ENCODE measurements at places on chromosomes 2 and 18. TPM values are rescaled to one million over a fixed set of nuclear protein-coding genes. Genes with fewer than 3 reads are reported as not detected.

The SEPTIN10 gene
- 101 TPM for total RNA-seq

The EFEMP1 gene
- 1,564 TPM for total RNA-seq

The MARCHF4 gene
- total RNA-seq: 1.5 TPM

The CRYBA2 gene
- not detected for total RNA-seq

The ERICH2 gene
- total RNA-seq: not detected

The PSME4 gene
- total RNA-seq: 58.0 TPM

The KCNIP3 gene
- 0.29 TPM for total RNA-seq

The TXNDC2 gene
- 0.36 TPM for total RNA-seq

The GPC1 gene
- 44.8 TPM for total RNA-seq

The UGT1A10 gene
- total RNA-seq: not detected

The SP140 gene
- total RNA-seq: 0.36 TPM

DNA sequence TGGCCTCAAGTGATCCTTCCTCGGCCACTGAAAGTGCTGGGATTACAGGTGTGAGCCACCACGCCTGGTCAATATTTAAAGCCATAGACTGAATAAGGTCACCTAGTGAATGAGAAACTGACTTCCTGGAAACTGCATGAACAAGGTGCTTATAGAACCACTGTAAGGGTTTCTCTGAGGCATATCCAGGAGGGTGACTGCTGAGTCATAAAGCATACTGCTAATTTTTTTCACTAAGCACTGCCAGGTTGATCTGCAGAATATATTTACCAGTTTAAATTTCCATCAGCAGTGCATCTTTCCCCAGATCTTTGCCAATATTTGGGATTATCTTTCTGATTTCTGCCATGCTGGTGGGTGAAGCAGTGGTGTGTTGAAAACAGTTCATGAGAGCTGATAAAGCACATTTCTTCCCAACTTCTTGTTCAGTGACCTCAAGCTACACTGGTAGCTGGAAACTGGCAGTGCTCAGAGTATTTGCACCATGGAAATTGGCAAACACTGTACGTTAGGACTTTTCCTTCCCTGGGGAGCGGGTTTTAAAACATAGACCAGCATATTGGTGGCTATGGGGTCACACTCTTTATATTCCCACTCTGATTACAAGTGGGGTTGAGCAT lies 4.2 kb upstream of the CLIP4 start:
- no peak for DNase-seq

GRCh38 chr2:120947982-120948661 lies 212.5 kb downstream of the GLI2 start:
- peak; percentile 69 for DNase-seq

GRCh38 chr2:130338793-130339345 lies 3.8 kb upstream of the IMP4 start:
- DNase-seq: no peak

DNA sequence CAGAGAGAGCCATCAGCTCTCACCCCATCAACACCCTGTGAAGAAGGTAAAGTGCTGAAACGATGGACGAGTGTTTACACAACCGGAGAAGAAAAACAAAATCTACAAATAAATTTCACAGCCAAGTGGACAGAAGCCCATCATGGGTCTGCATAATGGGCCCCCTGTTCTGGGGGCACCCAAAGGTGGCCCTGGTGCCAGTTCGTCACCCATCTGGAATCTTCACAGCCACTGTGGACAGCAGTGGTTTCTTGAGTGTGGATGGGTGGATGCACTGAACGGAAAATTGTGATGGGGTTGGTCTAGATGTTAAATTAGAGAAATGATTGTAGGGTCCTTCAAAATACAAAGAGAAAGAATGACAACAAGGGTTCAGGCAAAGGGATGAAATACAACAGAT lies 38.8 kb downstream of the ANKMY1 start:
- DNase-seq: no peak

GRCh38 chr2:152696476-152696875 lies 20.8 kb downstream of the PRPF40A start:
- no peak for DNase-seq

- peak; percentile 47 for DNase-seq
Observed at GRCh38 chr2:54076586-54076985, 38.8 kb upstream of the ACYP2 start.

DNA sequence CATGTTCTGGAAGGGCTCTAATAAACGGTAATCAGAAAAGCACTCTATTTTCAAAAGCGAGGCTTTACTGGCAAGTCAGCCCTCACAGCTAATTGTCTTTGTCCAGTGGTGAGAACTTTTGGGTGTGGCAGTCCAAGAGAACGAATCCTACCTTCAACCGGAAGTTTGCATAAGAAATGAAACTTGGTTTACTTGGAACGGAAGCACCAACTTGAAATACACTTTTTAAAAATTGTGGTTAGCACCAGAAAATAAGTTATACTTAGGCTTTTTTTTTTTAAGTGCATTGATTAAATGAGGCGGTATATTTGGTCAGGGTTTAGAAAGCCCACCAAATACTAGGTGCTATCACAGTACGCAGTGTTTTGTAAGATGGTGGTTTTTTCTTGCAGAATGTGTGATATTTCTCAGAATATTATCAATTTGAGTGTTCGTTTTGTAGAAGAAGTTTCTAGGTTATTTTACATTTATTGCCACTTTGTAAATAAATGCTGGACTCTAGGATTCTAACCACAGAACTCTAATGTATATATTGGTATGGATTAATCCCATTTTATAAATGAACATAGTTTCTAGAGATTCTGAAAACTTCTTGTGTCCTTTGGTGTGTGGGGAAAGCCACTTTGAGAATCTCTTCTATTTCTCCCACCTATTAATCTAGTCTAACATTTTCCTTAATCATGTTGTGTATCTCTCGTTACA lies 1.2 kb downstream of the MYL12A start:
- no peak for DNase-seq

DNA sequence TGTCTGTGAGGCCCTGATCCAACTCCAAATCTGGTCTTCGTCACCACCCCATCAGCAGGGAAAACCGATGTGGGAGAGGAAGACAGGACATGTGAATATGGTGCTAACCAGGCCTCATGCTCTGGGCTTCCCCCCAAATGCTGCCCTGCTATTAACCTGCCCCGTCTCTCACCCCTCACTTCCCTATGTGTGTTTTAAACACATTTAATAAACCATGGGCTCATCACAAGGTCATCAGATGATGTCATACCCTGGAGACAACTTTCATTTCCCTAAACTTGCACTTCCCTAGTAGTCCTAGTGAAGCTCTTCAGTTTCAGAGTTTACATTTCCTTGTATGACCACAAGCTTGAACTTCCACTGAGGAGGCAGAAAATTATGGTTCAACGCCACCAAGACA lies 49.9 kb downstream of the CD8B2 start:
- DNase-seq: no peak

GRCh38 chr2:126449677-126450076 lies 206.3 kb upstream of the GYPC start:
- DNase-seq: no peak

GRCh38 chr18:45920367-45920766 lies 46.8 kb downstream of the EPG5 start:
- no peak for DNase-seq

- peak; percentile 84 for DNase-seq
Observed at GRCh38 chr2:33000986-33001385, 54.2 kb downstream of the LTBP1 start.

DNA sequence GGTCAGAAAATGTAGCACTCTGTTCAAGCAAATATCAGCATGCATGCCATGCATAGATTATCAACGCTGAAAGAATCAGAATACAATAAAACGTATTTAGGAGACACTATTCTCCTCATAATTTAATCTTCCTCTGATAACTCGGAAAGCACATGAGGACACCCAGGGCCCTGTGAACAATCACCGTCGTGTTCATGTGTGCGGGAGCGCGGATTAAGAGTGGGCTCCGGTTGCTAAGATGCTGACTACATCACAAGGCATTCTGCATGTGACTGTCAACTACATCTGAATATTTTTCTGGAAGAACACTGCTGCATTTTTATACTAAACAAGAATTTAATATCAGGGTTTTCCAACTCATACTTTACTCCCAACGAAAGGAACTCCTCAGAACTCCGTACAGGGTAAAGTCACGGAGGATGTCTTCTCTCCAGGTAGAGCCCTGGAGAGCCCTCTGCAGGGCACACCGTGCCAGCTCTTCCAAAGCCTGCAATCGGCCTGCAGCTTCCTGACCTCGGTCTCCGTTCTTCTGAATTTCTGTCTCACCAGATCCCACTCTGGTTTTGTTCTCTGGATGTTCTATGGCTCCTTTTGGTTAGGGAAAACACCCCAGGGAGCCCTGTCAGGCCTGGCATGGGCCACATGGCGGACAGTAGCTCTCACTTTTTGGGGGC lies 59.6 kb downstream of the ZNF516 start:
- no peak for DNase-seq

DNA sequence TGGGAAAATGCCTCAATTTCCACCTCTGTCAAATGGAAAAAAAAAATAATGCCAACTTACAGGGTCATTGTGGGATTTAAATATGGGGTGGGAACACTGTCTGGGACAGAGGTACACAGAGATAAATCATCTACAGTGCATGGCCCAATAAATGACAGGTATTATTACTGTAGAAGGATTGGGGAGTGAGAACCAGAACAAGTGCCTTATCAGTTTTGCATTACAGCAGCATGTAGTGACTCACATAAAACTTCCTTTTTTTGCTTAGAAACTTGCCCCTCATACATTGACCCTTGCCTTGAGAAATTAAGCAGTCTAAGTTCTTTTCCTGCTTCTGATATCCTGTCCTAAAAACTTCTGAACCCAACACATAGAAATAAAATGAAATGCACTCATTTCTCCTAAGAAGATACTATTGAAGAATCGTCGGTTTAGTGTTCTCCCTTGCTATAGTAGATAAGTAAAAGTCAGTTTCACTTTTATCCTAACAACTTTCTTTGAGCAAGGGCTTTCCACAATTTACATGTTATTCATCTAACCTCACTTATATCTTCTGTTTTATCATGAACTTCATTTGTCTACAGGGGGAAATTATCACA lies 121.0 kb upstream of the HAAO start:
- DNase-seq: no peak

DNA sequence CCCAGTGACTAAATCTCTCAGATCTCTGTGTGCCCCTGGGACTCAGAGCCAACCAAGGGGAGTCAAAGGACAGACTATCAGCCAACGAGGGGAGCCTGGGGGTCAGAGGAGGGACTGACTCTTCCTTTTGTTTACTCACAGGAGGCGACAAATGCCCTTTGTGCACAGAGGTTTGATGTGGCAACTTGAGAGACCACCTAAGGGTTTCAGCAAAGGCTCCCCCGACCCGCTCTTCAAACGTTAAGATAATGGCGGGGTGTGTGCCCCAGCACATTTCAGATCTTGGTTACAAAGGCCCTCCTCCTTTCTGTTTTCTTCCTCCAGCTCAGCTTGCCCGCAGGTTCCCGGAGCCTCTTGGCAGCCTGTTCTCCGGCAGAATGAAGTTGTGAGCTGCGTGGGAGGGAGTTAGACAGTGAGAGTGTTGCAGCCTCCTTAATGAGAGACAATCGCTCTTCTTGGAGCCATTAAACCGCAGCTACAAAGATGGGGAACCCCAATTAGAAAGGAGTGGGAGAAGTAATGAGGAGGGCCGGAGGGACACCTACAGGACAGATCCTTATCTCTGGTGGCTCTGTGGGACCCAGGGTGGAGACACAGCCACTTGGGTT lies 76.2 kb downstream of the KIAA2012 start:
- DNase-seq: peak; percentile 88

DNA sequence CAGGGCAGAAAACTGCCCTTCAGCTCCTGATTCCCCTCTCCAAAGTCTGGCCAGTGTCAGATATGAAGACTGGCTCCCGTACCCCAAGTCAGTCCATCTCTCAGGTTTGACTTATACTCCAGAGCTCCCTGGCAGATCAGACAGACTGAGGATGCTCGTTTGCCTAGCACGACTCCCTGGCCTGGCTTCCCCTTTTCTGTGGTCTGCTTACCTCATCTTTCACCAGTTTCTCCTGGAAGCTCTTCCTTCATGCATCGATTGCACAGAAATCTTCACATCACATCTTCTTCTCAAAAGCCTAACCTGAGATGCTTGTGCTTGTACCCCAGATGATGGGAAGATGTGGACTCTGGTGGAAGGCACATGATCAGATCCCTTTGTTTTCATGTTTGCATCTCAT lies 387.9 kb upstream of the POU3F3 start:
- DNase-seq: no peak

DNA sequence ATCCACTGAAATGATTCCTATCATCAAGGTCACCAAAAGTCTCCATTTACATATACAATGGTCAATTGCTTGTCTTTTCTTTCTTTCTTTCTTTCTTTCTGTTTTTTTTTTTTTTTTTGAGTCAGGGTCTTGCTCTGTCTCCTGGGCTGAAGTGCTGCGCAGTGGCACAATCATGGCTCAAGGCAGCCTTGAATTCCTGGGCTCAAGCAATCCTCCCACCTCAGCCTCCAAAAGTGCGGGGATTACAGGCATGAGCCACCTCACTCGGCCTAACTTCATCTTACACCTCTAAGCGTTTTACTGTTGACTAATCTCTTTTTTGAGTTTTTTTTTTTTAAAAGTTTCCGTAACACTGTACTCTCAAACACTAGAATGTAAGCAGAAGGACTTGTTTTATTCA lies 867 bp downstream of the SF3B6 start:
- DNase-seq: no peak

GRCh38 chr18:48917579-48918517 lies 32.9 kb downstream of the SMAD7 start:
- peak; percentile 55 for DNase-seq

GRCh38 chr2:144014103-144014502 lies 505.8 kb downstream of the ZEB2 start:
- no peak for DNase-seq

- DNase-seq: peak; percentile 77
Observed at GRCh38 chr2:217937446-217937845, 65.3 kb downstream of the TNS1 start.

- no peak for DNase-seq
Observed at GRCh38 chr18:31410716-31411483, 34.3 kb downstream of the DSG4 start.

DNA sequence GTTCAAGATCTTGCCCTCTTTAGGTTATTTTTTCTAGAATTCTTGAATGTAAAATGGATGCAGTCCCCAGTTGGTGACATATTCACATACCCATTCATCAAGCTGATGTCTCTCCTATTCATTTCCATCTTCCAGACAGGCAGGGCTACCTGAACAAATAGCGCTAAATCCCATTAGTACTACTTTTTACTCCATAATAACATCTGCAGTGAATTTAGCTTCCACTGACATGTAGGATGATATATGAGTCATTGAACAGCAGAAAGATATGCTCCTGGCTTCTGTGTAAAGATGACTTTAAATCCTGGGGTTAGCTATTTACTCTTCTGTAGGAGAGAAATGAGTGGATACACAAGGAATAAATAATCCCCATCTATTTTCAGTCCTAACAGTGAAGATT lies 194.7 kb downstream of the RND3 start:
- DNase-seq: no peak

- no peak for DNase-seq
Observed at GRCh38 chr2:167640096-167640495, 607.3 kb downstream of the STK39 start.

DNA sequence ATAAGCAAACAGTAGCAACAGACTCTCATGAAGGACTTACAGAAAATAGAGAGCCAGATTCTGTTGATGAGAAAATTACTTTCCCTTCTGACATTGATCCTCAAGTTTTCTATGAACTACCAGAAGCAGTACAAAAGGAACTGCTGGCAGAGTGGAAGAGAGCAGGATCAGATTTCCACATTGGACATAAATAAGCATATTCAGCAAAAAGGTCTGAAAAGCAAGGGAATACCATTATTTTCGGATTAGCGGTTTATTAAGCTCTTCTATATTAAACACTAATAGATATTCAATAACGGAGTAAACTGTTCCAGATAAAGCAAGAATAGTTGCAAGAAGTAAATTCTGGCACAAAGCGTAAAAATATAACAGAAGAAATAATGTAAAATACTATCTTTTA lies 25.0 kb downstream of the POLI start:
- DNase-seq: no peak

- no peak for DNase-seq
Observed at GRCh38 chr18:13019301-13019700, 28.1 kb downstream of the CEP192 start.
